ENCODE measurements at places on chromosomes 4 and X.

DNA sequence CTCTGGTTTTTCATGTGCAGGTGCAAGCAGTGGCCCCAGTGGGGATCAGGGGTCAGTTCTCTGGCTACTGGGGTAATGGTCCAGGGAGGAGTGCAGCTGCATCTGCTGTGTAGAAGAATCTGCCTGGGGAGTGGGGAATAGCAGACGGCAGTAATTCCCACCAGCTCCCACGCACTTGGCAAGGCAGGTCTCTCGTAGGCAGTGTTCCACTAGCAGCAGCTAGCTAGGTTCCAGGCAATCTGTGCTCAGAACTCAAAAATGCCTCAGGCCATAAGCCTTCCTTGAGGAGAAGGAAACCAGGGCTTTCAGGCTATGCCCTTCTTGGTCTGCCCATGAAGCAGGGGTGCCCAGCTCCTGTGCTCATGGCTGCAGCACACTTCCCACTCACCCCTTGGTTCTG lies 38.8 kb downstream of the DCLK2 start:
- no peak for DNase-seq

DNA sequence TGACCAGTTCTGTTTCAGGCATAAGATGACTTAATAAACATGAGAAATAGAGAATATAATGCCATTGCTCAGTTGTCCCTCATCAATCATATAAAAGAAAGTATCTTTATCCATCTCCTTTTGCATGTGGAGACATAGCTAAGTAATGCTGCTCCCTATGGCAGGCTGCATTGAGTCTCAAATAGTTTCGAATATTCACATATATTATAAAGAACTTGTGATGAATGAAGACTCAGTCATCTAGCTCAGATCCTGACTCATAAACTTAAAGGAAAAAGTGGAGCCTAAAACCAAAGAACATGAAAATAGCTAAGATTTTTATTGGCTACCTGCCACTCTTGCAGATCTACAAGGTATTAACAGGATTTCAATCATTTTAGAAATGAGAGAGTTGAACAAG lies 11.7 kb upstream of the TLL1 start:
- DNase-seq, result no peak

GRCh38 chr4:136637071-136637777 lies 895.1 kb downstream of the PCDH18 start:
- DNase-seq, result no peak

GRCh38 chr4:105543346-105543745 lies 9.1 kb upstream of the ARHGEF38 start:
- no peak for DNase-seq

- no peak for DNase-seq
Measured at GRCh38 chrX:84956304-84956703, 47.4 kb upstream of the APOOL start.

DNA sequence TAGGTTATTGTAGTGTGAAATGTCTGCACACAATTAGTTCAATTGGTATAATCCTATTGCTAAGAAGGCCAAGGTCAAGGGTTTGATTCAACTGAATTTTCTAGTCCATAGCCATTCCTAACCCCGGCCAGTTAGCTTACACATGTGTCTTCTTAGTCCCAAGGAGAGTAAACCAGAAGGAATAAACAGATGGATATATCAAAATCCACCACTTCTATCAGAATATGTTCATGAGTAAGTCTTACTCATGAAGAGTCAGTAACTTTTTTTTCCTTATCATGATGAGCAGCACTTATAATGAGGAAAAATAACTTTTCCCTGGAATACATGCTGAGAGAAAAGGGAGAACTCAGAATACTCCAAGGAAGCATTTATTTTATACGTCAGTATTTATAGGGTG lies 9.5 kb downstream of the HHIP start:
- DNase-seq, result no peak

GRCh38 chr4:158065176-158065575 lies 107.6 kb downstream of the GASK1B start:
- DNase-seq, result no peak

- no peak for DNase-seq
Measured at GRCh38 chr4:10587296-10587695, 97.3 kb downstream of the CLNK start.

DNA sequence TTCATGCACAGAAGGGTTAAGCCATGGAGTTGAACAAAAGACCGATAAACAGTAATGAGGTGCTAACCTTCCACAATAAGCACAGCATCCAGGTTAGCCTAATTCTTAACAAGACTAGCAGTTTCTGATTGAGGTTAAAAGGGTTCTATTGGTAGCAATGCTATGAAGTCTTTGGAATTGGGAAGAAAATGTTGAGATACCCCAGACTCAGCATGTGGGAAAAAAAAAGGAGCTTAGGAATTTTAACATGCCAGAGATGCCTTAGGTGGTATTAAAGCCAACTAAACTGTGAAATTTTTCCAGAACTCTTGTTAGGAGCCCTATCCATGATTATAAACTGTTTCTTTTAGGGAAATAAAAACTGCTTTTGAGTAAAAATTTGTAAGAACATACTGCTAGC lies 391.7 kb downstream of the GABRG1 start:
- DNase-seq, result no peak

GRCh38 chrX:107560980-107561379 lies 67.3 kb upstream of the PRPS1 start:
- no peak for DNase-seq

GRCh38 chr4:3766036-3766784 lies at the start of gene ADRA2C:
Gene ADRA2C (plus strand): TSS chr4:3766385. CDS start chr4:3766607, 222 bp downstream.
- DNase-seq, result no peak

GRCh38 chr4:23266401-23266800 lies 573.7 kb downstream of the GBA3 start:
- DNase-seq, result no peak

- no peak for DNase-seq
Measured at GRCh38 chr4:124290678-124291077, 421.9 kb downstream of the ANKRD50 start.

DNA sequence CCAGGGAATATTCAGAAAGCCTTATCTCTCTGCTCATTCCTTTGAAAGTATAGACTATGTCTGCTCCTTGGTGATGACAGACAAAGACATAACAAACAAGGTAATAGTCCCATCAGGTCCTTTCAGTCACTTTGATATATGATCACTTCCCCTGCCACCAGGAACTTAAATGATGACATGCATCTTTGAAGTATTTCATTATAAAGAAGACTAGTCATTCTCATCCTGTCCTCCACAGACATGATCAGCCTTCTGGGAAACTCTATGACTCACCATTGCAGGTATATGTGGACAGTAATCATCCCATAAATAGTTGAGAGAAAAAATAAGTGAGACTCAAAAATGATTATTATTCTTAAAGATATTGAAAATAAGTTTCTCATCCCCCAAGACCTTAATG lies 117.5 kb upstream of the VCX2 start:
- DNase-seq, result no peak

GRCh38 chrX:35847736-35848135 lies 49.6 kb downstream of the MAGEB16 start:
- DNase-seq, result no peak

GRCh38 chr4:133866328-133866699 lies 335.3 kb downstream of the PABPC4L start:
- no peak for DNase-seq

DNA sequence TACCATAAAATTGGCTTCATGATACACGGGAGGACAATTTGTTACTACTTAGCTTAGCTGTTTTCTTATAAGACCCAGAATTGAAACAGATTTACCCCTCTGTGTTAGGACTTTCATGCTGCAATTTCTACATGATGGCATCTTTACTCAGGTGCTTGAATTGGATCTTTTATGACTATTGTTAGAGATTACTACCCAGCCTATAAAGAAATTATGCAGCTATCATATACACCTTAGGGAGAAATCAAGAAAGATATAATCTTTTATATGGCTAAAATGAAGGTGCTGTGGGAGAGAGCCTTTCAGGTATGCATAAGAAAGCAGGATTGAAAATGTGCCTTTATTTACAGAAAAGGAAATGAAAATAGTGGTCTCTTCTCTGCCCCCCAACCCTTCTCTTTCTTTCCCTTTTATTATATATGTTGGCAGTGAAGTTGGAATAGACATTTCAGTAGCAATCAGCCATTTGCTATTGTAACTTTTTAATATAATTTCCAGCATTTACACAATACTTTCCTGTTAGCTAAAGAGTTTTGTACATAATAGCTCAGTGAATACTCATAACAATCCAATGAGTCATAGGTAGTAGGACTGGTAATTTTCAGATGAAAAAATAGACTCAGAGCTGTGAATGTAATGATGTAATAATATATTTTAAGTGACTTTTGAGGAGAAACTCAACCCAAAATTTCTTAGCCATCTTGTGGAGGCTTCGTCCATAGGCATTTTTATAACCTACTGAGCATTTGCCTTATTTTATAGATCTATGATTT lies 311.8 kb downstream of the ADGRL3 start:
- DNase-seq, result no peak

- DNase-seq, result no peak
Measured at GRCh38 chr4:5711479-5712184, 631 bp downstream of the EVC start.

DNA sequence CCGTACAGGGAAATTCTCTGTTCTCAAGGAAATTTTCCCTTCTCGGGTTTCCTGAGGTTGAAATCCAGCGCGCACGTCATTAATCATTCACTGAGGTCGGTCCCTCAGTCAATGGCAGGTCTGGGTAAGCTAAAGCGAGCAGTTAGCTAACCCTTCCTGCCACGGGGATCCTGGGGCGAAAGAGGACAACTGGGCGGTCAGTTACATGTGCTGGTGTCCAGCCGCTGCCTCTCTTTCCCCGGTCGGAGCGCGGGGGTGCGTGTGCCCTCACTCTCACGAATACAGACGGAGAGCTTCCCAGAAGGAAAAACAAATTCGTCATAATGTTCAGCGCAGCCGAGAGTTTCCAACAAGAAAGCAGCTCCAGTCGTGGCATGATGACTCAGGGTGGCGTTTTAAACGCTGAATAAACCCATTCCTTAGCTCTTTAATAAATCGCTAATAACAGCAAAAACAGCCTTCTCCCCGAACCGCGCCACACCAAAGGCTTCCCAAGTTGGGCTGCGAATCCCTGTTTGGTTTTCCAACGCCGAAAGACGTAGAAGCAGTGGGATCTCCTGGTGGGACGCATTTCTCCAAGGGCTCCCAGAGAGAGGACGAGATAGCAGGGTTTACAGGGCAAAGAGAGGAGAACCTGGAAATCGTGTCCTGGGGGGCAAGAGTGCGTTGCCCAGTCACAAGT lies 752 bp upstream of the FGF5 start:
- DNase-seq, result no peak

- DNase-seq, result no peak
Measured at GRCh38 chr4:183136855-183137254, 37.8 kb downstream of the WWC2 start.

DNA sequence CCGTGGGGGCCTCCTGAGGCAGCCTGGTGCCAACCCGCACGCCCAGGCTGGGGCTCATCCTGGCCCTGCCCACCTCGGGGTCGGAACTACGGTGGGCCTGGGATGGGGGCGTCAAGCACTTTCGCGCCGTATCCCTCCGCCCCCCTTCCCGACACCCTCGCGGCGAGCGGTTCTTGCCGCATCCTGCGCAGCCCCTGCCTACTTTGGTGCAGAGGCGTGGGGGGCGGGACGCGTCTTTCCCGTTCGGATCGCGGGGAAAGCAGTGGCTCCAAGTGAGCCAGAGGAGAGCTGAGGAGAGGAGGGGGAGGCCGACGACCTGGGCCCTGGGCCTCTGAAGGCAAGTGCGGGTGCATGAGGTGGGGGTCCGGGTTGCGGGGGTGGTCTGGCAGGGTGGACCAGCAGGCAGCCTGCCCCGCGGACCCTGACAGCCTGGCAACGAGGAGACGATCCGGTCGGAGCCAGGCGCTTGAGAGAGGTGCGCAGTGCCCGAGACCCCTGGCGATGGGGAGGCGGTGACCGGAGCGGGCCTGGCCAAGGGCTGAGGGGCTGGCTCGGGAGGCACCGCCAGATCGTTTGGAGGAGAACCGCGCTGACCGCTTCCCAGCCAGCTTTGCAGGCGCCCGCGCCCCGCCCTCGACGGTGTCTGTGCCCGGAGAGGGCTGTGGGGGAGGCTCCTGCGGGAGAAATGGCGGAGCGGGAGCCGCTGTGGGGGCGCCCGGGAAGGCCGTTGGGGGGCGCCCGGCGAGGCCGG lies at the start of gene GPRASP2:
Gene GPRASP2 (plus strand): TSS at position 233 of the 751 bp plus-strand sequence. CDS start 2,422 bp downstream, outside the sequence.
- no peak for DNase-seq

GRCh38 chr4:155643087-155643486 lies 23.6 kb upstream of the GUCY1A1 start:
- no peak for DNase-seq

GRCh38 chrX:101774340-101774739 lies 114.7 kb upstream of the ARMCX2 start:
- DNase-seq, result no peak

- no peak for DNase-seq
Measured at GRCh38 chr4:151458148-151458547, 49.2 kb downstream of the FHIP1A start.

DNA sequence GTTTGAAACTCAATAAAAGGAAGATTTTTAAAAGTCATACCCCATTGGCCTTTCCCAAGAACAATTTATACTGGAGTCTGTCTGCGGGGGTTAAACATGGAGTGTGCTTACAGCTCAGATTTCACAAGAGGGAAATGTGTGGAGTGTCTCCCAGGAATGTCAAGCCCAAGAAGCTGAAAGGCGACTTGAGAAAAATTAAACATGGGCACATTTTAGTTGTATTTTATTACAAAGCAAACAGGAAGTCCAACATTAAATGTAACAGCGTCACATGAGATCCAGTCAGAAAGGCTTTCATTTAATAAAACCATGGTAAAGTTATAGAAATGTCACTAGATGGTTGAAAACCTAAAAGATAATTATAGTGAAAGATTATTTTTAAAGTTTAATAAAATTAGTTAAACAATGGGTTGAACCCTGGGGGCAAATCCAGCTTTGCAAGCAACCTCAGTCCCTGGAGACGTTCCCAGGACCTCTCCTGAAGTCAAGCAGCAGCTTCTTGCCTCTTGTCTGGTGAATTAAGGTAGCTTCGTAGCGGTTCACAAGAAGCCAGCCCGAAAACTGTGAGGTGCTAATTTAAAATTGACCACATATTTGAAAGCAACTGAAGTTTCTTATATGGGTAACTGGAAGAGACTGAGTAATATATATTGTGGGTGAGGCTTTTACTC lies 168.4 kb upstream of the EDNRA start:
- DNase-seq, result no peak

GRCh38 chrX:30615229-30615628 lies 37.7 kb upstream of the TASL start:
- DNase-seq, result no peak

- no peak for DNase-seq
Measured at GRCh38 chrX:47145395-47146120, 537 bp downstream of the RBM10 start.

DNA sequence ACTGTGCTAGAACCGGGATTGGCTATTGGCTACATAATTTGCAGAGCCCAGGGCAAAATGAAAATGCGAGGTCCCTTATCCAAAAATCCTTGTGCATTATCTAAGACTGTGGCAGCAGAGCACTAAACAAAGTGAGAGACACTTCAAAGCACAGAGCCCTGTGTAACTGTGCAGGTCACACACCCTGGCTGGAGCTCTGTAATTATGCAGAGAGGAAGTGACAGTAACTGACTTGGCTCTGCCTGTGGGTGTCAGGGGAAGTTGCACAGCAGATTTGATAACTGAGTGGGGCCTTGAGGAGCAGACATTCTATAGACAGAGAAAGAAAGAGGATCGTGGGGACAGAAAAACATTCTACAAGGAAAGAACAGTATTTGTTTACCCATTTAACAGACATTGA lies 173.5 kb upstream of the FMR1 start:
- DNase-seq, result no peak

Measured in stimulated activated CD8-positive, alpha-beta memory T cell treated with anti-CD3 and anti-CD28 coated beads, Interleukin-2, amount 100 ng/mL, for 48 hours (primary cell).